ENCODE measurements at places on chromosomes 3 and 15.

DNA sequence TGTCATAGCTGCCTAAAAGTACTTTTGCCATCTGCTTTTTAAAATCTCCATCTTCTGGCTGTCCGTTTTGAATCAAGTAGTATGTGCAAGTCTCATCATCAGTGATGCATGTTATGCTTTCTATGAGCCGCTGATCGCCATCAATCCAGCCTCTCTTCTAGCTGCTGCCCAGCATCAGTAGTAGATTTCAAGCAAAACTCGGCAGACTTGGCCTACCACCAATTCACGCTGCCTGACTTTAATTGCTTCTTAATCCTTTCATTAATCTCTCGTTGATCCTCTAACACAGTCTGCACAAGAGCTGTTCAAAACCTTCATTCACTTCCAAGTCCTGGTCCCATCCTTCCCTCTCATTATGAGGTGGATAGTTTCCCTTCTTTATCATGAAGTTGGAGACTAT is 104.9 kb downstream of the NSUN3 start:
- no peak for DNase-seq

GRCh38 chr15:83955806-83956265 is 279.7 kb upstream of the GOLGA6L4 start:
- peak; percentile 5 for DNase-seq

DNA sequence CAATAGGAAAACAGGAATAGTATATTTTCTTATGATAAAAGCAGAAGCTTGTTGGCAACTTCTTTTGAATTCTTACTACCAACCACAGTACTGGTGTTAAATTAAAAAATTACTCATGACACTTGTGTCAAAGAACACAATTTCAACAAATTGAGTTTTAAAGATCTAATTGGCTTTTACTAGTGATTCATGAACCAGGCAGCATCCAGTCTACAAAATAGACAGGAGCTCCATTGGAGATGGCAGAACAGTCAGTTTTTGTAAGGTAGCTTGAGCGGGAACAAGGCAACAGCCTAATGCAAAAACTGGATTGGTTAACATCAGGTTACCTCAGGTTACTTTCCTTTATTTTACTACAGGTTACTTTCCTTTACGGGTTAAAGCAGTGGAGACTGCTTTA is 181.3 kb upstream of the THBS1 start:
- DNase-seq = no peak

- no peak for DNase-seq
Observed at GRCh38 chr15:77239882-77240608, 169.1 kb upstream of the TSPAN3 start.

GRCh38 chr3:89107461-89108290 is at the start of gene EPHA3:
TSS of gene EPHA3 (plus strand) at chr3:89107621. CDS start at chr3:89107749, 128 bp downstream.
- DNase-seq = peak; percentile 13

GRCh38 chr3:154791611-154792010 is 288.5 kb upstream of the MME start:
- DNase-seq = no peak

- DNase-seq = no peak
Observed at GRCh38 chr3:59101231-59101736, 51.5 kb upstream of the CFAP20DC start.

DNA sequence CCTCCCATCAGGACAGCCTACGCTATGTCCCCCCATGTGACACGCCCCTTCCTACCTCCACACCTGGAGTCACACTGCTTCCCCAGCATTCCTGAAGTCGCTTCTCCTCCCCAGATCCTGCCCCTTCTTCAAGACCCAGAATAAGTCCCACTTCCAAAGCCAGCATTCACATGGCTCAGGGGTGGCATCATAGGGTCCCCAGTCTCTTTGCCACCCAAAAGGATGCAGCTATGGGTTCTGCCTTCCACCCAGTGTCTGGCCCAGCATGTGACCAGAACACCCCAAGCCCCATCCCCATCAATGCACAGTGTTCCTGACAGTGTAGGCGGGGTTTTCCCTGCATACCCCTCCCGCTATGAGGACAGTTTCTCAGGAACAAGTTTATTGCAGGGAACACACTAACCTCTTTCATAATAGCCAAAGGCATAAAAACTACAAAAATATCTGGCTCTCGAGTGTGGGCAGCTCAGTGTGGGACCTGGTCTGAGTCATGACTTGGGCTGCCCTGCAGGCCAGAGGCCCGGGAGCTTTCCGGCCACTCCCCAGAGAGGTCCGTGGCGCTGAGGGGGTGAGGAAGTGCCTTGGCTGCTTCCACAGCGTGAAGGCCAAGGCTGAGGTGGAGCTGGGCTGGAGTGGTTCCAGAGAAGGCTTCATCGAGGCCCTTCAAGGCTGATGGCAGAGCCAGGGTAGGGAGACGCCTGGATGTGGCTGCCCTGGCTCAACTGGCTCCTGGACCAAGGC is 5.8 kb downstream of the ISLR start:
- no peak for DNase-seq
